ENCODE measurements at places on chromosomes 4 and X.

DNA sequence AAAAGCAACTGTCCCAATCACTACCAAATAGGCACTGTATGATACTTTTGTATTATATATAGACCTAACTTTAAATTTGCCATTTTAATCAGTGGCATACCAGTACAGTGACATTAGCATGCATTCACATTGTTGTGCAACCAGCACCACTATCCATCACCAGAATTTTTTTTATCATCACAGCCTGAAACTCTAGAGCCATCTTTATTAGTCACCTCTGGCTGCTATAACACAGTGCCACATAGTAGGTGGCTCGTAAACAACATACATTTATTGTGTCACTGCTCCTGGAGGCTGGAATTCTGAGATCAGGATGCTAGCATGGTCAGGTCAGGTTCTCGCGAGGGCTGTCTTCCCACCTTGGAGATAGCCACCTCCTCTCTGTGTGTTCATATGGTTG is 188.4 kb upstream of the GALNT7 start:
- no peak for DNase-seq

GRCh38 chrX:148333989-148334388 is 166.4 kb upstream of the AFF2 start:
- DNase-seq = no peak

DNA sequence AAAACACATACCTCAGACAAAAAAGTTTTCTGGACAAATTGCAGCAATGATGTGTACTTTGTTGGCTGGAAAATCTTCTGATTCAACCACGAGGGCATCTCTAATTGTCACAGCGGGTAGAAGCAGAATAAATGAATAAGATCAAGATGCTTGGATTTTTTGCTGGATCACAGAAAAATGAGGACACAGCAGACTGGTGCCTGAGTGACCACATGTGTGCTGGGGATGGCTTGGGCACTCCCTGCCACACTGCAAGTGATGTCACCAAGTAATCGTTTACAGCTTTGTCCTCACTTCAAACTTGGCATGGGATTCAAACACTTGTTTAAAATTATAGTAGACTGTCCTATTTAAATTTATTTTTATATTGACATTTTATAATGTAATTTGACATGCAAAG is 557.0 kb downstream of the SPRY1 start:
- no peak for DNase-seq

- no peak for DNase-seq
Observed at GRCh38 chr4:70251250-70251944, 9.0 kb downstream of the CSN3 start.

DNA sequence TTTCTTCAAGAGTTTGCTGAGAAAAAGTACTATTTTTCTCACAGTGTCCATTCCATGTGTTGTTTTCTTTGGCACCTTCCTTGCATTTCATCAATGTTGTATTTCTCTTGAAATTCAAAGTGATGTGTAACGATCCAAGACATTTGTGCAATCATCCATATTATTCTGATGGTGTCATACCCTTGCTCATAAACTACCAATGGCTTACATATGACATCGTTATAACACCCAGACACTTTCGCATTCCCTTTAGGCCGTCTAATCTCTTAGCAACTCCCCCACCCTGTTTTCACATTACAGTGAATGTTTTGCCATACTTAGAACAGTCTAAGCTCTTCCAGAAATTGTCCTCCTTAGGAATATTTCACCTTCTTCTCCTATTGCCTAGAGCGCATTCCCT is 1779.0 kb downstream of the PCDH7 start:
- no peak for DNase-seq

DNA sequence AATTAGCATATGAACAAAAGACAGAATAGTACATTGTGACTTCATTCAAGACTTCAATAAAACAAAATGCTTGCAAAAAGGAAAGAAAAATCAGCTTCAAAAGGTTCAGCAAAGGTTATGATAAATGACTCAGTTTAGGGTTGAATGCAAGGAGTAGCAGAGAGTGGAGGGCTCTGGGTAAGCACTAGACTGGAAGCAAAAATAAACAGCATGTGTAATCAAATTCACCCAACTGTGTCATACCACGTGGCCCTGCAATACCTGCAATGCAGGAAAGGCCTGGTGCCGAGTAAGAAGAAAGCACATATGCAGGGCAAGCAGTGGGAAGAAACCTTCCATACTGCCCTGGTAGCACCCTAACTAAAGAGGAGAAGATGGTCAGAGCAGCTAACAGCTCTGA is 88.7 kb downstream of the ATP11C start:
- DNase-seq = no peak

DNA sequence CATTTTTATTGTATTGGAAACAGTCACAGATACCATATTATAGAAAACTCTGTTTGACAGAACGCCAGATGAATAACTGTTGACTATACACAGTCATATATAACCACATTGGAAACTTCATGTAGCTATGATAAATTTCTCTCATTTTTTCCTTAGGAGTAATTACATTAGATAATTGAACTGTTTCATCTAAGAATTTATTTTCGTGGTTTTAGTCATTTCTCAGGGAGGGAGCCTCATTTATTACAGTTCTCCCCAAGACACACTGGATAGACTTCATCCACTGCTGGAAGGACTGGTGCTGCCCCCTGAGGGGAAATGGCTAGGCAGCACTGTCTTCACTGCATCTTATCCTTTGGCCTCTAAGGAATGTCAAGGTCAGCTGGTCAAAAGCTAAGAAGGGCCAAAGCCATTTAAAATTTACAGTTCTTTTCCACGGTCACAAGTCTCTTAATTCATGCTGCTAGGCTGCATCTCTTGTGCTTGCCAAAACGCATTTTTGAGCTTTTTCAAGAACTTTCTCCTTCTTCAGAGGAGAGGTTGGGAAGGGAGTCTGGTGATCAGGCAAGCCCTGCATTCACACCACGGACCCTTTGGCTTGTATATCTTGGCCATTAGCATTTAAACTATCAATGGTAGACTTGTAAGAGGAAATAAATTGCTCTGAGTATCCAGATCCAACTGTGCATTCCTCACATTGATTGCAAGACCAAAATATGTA is 145.1 kb downstream of the CBR4 start:
- no peak for DNase-seq

GRCh38 chrX:71366674-71367256 is 608 bp downstream of the TAF1 start:
- DNase-seq = no peak

GRCh38 chr4:8040607-8041006 is 100.9 kb upstream of the AFAP1 start:
- no peak for DNase-seq

- no peak for DNase-seq
Observed at GRCh38 chrX:1472975-1473374, 20.3 kb upstream of the ASMTL start.

GRCh38 chr4:2484993-2485392 is 16.1 kb downstream of the RNF4 start:
- DNase-seq = no peak

- no peak for DNase-seq
Observed at GRCh38 chrX:18687856-18688495, 16.1 kb upstream of the RS1 start.

GRCh38 chrX:87578978-87579377 is 61.4 kb downstream of the KLHL4 start:
- DNase-seq = no peak

- DNase-seq = no peak
Observed at GRCh38 chr4:144362366-144362765, 221.8 kb upstream of the GYPA start.

GRCh38 chrX:148422526-148422925 is 77.9 kb upstream of the AFF2 start:
- DNase-seq = no peak

DNA sequence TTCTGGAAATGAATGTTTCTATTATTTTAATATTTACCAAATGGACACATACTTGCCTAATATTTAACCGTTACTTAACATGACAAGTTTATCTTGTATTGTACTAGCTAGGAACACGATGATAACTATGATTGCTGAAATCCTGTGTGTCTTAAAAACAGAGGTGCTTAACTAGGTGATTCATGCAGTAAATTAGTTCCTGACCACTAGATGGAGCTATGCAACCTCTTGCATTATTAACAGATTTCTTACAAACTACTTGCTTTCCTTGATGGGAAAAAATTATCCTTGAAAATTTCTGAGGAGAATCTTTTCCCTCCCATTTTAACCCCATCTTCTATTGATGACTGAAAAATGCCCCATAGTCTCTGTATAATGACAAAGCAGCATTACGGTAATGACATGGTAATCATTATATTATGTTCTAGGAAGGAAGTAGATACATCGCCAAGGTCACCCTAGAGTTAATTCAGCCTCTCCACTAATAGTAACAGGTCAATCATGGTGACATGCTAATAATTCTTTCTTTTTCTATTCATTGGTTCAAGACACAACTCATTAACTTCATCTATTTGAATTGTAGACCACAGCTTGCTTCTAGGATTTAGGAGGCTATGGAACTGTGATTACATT is 844.2 kb downstream of the RAPGEF2 start:
- peak; percentile 67 for DNase-seq

DNA sequence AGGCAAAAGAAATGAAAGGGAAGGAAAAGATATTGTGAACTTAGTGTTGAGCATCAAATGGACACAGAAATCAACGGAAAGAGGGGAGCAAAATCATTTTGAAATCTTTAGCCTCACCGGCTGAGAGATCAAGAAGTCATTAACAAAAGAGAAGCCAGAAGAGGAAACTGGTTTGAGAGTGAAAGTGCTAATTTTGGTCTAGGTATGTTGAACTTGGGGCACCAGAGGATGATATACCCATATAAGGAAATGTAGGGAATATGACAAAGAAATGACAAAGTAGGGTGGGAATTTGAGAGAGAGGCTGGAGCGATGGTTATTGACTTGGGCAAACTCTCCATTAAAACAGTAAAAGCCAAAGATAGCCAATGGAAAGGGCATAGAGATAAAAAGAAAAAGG is 183.4 kb upstream of the ATOH1 start:
- DNase-seq = no peak

GRCh38 chr4:44671636-44672035 is 6.6 kb upstream of the GUF1 start:
- no peak for DNase-seq

DNA sequence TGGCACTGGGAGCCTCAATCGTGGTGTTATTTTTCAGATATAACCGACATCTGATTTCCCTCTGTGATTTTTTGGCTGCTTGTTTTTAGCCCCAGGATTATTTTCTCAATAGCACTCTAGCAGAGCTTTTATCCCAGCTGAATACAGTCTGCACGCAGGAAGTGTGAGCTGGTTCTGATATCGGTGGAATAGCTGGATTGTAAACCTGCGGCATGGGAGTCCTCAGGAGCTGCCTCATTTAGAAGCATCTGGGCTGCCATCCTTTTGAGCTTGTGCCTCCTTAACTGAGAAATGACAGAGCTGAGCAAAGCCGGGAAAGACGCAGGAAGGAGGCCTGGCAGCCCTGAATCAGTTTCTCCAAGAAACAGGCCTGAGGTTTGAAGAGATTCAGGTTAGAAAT is 28.4 kb upstream of the GRPEL1 start:
- DNase-seq = no peak

DNA sequence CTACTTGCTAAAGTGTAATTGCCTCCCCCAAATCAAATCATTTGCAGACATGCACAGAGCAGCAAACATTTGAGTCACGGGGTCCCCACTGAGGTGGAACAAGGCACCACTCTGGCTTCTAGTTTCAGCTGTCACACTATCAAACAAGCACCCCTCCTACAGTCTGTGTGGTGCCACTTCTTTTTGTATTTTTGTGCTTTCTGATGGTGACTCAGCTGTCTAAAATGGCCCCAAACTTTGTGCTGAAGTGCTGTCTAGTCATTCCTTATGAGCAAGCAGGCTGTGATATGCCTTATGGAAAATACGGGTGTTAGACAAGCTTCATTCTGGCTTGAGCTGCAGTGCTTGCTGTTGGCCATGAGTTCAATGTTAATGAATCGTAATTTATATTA is 15.4 kb downstream of the IGFBP7 start:
- DNase-seq = no peak

DNA sequence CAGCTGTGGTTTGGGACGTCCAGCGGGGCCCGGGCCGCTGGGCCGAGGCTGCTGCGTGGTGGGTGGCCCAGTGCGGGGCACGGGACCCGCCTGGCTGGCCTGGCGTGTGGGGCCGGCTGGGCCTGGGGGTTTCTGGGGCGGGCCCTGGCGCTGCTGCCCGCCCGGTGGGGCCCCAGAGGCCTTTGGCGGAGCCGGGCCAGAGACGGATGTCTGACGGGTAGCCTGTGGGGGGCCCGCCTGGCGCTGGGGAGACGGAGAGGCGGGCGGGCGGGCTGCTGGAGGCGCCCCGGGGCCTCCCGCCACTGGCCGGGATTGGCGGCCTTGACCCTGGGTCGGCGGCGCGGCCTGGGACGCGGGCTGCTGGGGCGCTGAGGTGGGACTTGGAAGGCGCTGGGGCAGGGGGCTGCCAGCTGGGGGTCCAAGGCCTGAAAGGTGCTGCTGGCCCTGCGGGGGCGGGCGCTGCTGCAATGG is 8.1 kb upstream of the TIMP1 start:
- no peak for DNase-seq

- DNase-seq = no peak
Observed at GRCh38 chr4:3816256-3816825, 50.2 kb downstream of the ADRA2C start.

DNA sequence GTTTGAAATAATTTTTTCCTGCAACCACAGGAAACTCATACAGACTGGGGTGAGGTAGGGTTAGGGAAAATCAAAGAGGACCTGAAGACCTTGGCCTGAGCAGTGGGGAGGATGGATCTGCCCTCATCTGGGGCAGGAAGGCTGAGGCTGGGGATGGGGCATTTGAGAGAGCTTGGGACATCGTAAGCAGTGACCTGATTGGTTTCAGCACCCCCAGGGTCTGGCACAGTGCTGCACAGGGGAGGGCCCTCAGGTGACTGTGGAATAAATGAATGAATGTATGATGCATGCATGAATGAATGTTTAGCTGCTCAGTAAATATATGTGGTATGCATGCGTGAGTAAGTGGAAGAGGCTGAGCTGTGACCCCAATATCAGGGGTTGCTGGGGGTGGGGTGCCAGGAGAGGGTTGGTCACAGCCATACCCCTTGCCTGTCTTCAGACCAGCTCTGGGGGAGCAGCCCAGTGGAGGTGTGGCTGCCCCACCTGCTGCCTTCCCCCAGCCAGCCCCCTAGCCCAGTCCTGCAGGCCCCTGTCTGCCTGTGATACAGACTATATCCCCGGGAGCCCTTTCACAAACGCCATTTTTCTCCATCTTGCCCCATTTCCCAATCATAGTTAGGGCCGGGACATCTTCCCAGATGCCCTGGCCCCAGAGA is 11.0 kb upstream of the TNIP2 start:
- DNase-seq = no peak

GRCh38 chrX:133307094-133307493 is 88.9 kb upstream of the TFDP3 start:
- no peak for DNase-seq
